ENCODE measurements at places on chromosomes 5 and 9. TPM values are rescaled to one million over a fixed set of nuclear protein-coding genes. Genes with fewer than 3 reads are reported as not detected.

Gene ANKRD55
- 2.0 TPM for total RNA-seq

Gene NELFB
- total RNA-seq, result 36.7 TPM

Gene SLC34A1
- not detected for total RNA-seq

Gene BAAT
- under 0.01 TPM for total RNA-seq

Gene PAM
- total RNA-seq, result 61.6 TPM

Gene PTGDS
- total RNA-seq, result 61.1 TPM

Gene OR1Q1
- total RNA-seq, result not detected

Gene SPINK4
- total RNA-seq, result not detected

Gene MOCS2
- 28.9 TPM for total RNA-seq

Measured in frontal cortex (tissue), 4 donors.